ENCODE measurements at places on chromosomes 13 and 19.

- DNase-seq: no peak
These were observed 129.4 kb downstream of the KL start for GRCh38 chr13:33145667-33146066.

GRCh38 chr13:34412817-34413375, 529.2 kb upstream of the NBEA start:
- DNase-seq: peak; percentile 48

DNA sequence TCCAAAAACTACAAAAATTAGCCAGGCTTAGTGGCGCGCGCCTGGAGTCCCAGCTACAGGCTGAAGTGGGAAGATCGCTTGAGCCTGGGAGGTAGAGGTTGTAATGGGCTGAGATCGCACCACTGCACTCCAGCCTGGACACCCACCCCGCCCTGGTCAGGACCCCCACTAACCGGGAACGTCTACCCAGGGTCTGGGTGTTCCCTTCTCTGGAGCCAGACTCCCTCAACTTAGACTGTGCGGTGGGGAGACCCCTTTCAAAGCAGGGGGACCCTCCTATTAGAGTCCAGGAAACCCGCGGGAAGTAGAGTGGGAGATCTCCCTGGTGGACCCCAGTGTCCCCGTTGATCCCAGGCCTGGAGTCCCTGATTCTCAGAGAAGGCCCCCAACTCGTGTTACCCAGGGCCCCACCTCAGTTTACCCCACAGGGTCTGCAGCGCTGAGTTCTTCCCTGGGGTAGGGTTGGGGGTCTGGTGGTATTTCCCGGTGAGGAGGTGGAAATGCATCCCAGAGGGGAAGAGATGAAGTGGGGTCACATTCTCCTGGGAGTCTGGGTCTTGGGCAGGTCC, 6.1 kb upstream of the ARRDC2 start:
- no peak for DNase-seq

GRCh38 chr13:77719128-77719527, 21.6 kb downstream of the SLAIN1 start:
- no peak for DNase-seq

DNA sequence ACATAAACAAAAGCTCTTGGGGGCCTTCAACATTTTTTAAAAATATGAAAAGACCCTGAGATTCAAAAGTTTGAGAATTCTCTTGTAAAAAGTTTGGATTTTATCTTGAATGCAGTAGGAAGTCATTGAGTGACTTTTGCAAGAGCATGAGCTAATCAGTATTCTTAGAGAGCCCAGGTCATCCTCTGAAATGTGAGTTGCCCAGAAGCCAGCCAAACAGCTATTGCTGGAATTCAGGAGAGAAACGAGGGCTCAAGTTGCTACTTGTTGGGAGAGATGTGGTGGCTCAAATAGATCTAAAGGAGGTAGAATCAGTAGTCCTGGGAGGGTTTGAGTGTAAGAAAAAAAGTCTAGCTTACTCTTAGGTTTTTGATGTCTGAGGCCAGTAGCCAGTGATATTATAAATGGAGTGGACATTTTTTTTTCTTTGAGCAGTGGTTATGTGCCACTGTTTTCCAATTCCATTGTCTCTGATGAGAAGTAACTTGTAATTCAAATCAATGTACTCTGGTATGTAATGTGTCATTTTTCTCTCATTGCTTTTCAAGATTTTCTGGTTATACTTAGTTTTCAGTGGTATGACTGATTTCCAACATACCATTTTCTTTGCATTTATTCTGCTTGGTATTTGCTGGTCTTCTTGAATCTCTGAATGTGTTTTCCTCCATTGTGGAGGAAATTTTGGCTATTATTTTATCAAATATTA, 30.7 kb downstream of the LMO7 start:
- DNase-seq: peak; percentile 83

- DNase-seq: peak; percentile 14
These were observed 31.0 kb downstream of the PTPRS start for GRCh38 chr19:5309438-5310204.
